ENCODE measurements at places on chromosomes 1 and 21.

DNA sequence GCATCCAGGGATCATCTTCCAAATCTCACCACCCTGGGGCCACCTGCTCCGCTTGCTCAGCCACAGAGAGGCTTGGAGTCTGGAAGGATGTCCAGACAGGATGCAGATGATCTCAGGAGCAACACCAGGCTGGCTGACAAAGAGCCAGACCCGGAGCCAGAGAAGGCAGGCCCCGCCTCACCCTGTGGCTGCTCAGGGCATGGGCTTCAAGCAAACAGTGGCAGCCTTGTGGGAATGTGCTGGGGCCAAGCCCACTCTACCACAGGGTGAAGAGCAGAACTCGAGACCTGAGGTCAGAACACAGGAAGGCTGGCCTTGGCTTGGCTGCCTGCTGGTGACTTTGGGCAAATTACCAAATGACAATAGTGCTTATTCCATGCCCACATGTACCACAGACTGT is 45.5 kb downstream of the MRPL37 start:
- no peak for DNase-seq

GRCh38 chr1:25208561-25209222 is 23.6 kb downstream of the SYF2 start:
- DNase-seq = no peak

DNA sequence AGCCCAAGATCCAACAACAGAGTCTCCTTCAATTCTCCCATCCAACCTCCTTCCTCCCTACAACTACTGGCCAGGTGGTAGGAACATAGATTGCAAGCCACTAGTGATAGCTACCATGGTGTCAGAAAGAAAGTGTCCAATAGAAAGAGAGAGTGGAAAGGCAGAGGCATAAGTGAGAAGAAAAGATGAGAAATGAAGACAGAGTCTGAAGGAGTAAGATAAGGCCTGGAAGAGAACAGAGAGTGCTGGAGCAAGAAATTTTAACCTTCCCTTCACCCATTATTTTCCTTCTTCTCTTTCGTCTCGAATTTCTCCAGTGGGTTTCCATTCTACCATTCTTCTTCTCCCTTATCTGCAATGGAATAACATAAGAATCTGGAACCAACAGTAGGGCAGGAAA is 57.9 kb downstream of the CDC42BPA start:
- no peak for DNase-seq

DNA sequence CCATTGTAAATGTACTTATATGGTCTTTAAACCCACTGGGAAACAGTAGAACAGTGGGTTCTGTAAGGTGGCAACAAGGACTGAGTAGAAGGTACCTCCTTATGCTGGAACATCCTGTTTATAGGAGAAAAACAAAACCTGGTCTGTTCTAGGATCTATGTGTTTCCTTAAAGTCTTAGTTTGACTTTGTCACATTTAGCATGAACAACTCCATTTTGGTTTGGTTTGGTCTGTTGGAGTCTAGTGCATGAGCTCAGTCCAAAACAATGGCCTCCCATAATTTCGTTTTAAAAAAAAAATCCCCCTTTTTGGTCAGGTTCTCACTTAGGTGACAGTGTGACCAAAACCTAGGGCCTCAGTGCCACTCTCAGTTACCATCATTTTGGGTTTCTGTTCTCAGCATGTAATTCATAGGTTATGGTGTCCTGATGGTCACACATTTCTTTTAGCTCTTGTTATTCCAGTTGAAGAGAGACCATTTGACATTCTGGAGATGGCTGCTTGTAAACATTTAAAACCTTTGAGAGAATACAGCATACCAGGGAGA is 66.4 kb upstream of the IL12RB2 start:
- no peak for DNase-seq

DNA sequence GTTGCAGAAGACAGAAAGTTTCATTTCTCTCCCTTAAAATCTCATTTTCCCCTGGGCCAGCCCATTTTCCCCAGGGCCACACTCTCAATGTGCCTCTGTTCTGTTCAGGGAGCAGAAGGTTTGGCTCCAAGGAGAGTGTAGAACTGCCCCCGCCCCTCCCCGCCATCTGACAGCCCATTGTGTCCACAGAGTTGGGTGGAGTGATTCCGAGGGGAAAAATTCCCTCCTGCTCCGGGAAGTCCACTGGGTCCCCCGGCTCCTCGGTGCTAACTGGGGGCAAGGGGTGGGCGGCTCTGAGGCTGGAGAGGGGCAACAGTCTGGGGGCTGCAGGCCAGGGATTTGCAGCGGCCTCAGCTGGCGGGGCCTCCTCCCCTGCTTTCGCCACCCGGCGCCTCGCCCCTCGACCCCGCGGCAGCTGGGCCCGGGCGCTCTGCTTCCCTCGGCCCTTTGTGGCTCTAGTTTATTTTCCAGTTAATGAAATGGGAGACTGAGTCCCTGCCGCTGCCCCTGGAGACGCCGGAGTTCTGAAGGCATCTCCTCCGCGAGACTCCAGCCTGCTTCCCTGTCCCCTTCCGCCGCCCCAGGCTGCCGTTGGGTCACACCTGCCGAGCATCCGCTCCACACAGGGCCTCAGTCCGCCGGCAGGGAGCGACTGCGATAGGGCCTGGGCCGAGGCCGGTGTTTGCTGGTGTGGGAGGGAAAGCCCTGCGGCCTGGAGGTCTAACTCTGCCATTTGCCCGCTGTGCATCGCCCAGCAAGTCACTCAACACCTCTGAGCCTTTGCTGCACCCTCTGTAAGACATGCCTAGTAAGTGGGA is 14.7 kb upstream of the KIRREL1 start:
- no peak for DNase-seq

DNA sequence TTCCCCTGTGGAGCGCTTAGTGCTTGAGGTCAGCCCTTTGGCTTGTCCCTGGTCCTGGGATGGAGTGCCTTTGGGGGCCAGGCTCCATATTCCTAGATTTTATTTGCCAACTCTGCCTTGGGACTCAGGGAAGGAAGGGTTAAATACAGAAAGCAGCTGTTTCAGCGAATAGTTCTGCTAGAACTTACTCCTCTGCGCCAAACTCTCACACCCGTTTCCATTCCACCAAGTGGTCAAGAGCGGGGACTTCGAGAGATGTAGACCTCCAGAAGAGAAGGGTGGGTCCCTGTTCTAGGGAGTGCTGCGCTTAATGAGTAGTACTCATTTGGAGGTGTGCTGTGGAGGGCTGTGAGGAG is 704 bp upstream of the TOMM40L start:
- no peak for DNase-seq

GRCh38 chr1:40399984-40400704 is 26.6 kb downstream of the SMAP2 start:
- no peak for DNase-seq
